ENCODE measurements at places on chromosomes 2 and 18.

DNA sequence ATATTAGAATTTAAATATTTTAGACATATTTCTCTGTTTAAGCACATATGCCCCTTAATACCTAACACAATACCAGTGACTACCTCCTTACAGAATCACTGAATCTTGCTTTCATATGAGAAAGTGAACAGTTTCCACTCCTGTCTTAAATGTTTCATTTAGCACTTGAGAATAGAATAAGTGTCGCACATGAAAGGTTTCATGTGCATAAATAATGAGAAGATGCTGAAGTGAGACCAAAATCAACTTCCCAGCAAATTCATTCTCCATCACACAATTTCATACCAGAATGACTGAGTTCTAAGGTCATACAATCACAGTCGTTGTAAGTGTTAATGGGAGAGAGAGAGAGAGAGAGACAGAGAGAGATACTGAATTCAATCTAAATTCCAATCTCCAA is 51.2 kb downstream of the ATIC start:
- no peak for DNase-seq

GRCh38 chr2:129436809-129437208 is 542.7 kb upstream of the RAB6C start:
- no peak for DNase-seq

DNA sequence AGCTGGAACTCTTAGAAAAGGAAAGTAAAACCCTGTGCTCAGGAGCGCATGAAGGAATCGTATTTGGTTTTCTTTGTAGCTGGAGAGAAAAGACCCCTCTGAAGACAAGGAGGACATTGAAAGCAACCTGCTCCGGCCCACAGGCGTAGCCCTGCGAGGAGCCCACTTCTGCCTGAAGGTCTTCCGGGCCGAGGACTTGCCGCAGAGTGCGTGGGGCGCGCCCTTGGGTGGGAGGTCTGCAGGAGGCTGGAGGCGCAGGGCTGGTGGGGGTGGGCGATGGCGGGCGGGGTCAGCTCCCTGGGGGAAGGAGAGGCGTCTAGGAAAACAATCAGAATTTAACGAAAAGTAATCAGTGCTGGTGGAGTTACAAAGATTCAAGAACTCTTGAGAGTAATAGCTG is 72.8 kb downstream of the DYSF start:
- no peak for DNase-seq

DNA sequence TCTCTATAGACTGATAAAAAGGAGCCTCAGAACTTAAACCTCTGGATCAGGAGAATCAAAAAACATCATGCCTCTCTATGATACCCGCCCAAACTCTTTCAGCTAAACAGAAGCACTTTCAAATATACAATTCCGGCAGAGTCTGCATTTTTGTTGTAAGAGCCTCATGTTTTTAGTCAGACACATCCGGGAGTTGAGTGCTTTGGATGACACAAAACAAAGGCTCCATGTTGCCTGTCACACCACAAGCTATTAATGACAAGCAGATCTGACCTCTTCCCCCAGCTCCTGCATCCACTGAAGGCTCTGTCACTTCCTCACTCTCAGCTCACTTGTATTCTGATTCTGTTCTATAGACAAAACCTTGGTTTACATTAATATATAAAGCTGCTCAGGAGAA is 33.2 kb downstream of the SLC38A11 start:
- DNase-seq: no peak

DNA sequence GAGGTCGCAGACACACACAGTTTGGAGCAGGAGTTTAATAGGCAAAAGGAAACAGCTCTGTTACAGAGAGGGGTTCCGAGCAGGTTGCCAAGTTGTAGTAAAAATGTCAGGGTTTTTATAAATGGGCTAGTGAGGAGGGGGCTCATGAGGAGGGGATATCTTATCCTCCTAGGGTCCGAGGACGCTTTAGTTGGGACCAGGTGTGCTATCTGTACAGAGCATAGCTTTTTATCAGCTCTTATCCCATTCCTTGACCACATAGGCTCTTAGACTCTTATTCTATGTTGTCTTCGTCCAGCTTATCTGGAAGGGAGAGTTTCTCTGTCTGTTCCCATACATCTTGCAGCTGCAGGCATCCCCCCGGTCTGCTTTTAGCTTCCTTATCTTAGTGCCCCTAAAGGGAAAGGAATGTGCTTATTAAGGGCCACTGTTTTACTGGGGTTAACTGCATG is 44.7 kb downstream of the PDK1 start:
- DNase-seq: no peak

- peak; percentile 50 for DNase-seq
Measured at GRCh38 chr2:102301867-102302362, 9.4 kb upstream of the IL1RL1 start.

GRCh38 chr2:216757532-216757931 is 62.2 kb upstream of the IGFBP5 start:
- DNase-seq: no peak

- peak; percentile 36 for DNase-seq
Measured at GRCh38 chr2:204260162-204260877, 285.0 kb upstream of the PARD3B start.

DNA sequence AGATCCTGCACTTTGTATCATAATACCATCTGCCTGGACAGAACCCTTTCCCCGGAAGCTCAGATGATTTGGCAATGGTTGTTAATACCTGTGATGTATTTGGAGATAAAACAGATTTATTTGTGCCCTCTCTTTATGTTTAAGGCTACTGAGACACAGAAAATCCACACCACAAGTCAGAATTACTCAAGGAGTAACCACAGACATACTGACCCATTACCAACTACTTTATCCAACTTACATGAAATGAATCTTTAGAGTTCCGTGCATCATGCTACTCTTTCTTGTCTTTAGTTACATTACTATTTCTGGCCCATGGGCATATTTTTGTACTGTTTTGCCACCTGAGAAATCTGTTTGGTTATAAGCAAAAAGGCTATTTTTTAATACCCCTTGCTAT is 384.0 kb downstream of the STK39 start:
- DNase-seq: no peak
